ENCODE measurements at places on chromosomes 2 and 18. TPM values are rescaled to one million over a fixed set of nuclear protein-coding genes. Genes with fewer than 3 reads are reported as not detected.

DNA sequence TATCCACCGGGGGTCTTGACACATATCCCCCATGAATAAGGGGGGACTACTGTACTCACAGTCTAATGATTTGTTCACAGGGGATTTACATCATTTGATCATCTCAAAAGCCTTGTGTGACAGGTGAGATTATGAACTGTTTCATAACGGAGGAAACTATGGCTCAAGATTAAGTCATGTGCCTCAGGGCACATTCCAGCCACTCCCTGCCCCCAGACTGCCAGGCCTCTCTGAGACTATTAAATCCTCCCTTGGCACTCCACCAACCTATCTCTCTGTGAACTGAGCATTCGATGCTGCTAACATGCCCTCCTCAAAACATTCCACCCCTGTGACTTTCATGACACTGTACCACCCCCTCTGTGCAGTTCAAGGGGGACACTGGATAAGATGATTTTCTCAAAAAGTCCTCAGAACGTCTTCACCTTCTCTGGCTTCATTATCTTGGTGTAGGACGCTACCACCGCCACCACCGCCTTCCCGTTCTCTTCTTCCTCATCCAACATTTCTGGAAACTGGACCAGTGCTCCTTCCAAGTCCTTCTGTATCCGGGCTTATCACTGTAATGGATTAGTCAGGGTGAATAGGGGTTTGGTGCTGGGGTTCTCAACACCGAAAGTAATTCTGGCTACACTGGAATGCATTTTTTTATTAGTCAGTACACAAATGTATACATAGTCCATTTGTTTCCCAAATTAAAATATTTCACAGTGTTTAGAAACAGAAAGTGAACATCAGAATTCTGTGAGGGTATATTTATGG is 169.6 kb downstream of the KCNS3 start:
- DNase-seq: no peak

DNA sequence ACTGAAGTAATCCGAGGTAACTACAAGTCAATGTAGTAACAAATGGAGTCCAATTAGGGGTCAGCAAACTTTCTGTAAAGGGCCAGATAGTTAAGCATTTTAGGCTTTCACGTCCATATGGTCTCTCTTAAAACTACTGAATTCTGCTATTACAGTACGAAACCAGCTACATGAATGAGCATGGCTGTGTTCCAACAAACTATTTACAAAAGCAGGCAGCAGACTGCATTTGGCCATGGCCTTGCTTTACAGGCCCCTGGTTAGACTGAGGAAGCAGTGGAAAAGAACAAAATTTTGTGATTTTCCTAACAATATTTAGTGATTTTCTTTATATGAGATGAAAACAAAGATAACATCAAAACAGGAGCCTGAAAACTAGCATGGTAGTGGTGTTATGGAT is 64.0 kb downstream of the RTN4 start:
- no peak for DNase-seq

GRCh38 chr2:207950761-207951114 is 74.6 kb downstream of the PLEKHM3 start:
- DNase-seq: no peak

MFSD2B gene
- total RNA-seq: not detected

DNA sequence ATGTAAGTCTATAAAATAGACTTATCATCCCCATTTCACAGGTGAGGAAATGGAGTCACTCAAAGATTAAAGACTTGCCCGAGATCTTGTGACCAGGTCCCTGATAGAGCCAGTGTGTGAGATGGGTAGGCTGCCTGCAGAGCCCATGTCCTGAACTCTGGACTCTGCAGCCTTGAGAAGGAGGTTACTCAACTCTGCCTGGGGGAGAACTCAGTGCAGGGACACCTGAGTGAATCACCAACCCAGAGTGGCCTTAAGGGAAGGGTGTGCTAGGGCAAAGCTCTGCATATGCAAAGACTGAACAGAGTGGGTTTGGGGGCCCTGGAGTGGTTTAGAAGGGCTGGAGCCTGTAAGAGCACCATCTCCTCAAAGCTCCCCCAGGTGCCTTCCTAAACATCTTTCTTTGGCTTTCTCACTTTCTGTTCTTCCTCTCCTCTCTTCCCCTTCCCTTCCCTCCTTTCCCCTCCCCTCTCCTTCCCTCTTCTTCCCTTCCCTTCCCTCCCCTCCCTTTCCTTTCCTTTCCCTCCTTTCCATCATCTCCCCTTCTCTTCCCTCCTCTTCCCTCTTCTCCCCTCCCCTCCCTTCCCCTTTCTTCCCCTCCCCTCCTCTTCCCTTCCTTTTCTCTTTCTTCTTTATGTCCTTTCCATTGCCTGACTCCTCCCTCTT is 67.6 kb downstream of the CELF4 start:
- no peak for DNase-seq

DNA sequence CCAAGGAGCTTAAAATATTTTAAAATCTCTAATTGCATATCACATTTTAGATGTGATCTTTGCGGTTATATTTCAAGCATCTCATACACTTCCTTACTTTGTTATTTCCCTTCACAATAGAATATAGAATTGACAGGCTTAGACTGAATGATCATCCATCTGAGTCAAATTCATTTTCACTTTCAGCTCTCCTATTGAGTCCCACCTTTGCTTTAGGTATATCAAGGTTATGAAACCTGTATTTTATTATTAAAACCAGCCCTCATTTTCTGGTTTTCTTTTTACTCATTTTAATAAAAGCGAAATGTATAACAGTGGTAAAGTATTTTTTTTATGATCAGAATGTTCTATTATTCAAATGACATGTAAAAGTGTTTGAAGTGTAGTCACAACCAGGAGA is 162.9 kb upstream of the KYNU start:
- DNase-seq: no peak

EPHA4 gene
- 12.6 TPM for total RNA-seq

GRCh38 chr2:215010390-215010789 is 128.0 kb downstream of the ABCA12 start:
- DNase-seq: no peak

GRCh38 chr18:24814521-24814920 is 354.1 kb downstream of the HRH4 start:
- no peak for DNase-seq

DNA sequence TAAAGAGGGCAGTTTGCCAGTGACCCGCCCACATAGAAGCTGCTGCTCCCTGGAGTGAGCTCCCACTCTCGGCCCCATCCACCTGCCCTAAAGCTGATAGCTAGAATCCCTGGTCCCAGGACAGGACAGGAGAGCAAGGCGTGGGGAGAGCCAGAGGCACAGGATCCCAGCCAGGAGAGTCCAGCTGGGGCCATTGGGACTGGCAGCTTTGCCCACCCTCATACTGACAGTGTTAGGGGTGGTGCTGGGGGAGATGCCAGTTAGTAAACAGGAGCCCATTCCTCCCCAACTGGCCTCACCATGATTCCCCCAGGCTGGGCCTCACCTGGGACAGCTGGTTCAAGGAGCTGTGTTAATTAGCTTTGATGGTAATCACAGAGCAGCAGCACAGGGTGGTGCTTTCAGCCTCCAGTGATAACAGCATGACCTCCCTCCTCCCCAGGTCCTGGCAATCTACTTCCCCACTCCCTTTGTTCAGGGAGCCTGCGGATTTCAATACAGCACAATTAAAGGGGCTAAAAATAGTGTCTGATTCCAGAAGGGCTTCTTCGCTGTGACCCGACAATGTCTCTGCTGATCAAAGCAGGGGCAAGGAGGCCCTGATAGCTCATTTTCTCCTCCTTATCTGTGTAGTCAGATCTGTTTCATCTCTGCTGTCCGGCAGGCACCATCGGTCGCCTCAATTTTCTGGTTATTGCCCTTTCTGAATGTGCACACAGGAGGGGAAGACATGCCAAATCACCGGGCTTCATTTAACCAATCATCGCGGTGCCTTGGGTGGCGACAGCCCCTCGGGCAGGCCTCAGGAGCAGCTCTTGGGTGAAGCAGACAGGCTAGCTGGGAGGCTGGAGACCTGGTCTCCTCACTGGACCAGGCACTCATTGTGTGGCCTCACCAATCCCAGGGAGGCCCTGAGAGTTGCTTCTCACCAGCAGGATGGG is 119.9 kb upstream of the TEX51 start:
- DNase-seq: no peak

GRCh38 chr18:75073654-75074053 is 135.3 kb downstream of the PTGR3 start:
- DNase-seq: no peak

DNA sequence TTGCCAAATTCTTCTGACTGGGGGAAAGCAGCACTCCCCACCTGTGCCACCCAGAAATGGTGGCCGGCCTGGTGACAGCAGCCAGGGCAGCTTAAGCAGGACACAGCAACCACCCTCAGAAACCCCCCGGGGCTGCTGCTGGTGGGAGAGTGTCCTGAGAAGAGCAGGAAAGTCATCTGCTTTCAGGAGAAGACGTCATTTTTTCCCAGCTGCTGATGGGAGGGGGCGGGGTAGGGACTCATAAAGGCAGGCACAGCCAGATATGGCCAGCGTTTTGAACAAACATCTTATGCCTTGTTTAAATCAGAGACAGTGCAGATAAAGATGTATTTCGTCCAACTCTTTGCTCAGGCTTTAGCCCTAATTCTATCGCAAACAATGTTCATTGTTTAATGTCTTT is 139.5 kb downstream of the LRRC30 start:
- no peak for DNase-seq

MAL gene
- total RNA-seq: 0.97 TPM

All from heart left ventricle (tissue), 16 donors.